T-helper 22 cell (primary cell): ENCODE measurements at places on chromosomes 3 and 15.

DNA sequence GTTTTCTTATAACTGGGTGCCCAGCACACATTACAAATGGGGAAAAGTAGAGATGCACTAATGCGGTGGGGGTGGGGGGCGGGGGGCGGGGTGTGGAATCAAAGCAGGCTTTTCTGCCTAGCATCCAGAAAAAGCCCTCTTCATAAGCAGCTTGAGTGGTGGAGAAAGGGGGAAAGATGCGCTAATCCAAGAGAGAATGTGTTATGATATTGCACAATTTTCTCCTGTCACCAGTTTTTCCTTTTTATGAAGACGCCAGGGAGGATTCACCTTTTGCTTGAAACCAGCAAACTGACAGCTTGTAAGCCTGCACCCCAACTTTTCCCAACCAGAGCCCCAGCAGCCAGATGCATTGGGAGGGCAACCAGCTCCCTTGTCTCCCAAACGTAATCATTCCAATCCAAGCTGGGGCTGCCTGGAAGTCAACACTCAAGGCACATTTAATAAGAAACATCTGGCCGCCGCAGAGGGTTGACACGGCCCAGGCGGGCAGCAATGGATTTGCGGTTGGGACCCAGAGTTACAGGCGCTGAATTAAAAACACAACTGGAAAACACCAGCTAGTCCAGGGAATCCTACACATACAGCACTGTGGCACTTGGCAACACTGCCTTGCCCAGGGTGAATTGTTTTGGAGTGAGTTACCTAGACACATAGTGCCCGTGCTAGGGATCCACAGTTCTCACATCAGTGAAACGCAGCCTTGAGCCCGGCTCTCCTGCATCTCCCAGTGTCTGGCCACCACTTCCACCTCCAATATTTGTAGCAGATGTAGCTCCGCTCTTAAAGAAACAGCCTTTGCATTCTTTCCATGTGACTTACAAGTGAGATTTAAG lies 218.5 kb upstream of the PRICKLE2 start:
- no peak for DNase-seq

DNA sequence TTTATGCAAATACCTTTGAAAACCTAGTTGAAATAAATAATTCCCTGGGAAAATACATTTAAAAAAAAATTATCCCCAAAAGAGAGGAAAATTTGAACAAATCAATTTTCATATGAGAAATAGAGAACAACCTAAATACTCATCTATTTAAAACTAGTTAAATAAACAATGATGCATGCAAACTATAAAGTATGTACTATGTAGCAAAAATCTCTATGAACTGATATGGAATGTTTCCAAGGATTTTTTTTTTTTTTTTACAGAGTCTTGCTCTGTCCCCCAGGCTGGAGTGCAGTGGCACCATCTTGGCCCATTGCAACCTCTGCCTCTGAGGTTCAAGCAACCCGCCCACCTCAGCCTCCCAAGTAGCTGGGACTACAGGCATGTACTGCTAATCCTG lies 27.2 kb upstream of the B3GALNT1 start:
- no peak for DNase-seq

GRCh38 chr3:13042127-13042701 lies 31.0 kb downstream of the IQSEC1 start:
- no peak for DNase-seq

- no peak for DNase-seq
Measured at GRCh38 chr15:36793205-36793873, 213.9 kb downstream of the CDIN1 start.

- no peak for DNase-seq
Measured at GRCh38 chr3:154428286-154429206, 1.4 kb downstream of the GPR149 start.

DNA sequence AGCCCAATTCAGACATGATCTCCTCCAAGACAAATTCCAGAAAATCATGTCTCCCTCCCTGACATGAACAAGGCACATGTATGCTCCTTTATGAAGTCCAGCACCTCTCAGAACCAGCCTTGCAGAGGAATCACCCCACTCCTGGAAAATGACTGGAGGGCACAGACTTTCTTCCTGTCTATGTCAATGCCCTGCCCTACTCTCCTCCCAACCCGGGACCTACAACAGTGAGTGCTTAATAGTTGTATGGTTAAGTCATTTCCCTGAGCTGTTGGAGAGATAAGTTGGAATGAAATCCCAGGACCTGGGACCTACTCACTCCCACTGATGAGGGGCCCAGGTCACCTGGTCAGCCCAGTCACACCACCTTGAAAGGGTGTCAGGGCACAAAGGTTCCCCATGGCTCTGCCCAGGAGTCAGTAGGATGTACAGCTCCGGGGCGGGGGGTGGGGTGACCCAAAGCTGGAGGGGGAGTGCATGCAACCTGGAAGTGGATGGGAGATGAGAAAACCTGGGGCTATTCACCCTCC lies 80.1 kb upstream of the HERC1 start:
- no peak for DNase-seq

GRCh38 chr3:71578054-71578751 lies 5.3 kb downstream of the FOXP1 start:
- DNase-seq = no peak

- DNase-seq = no peak
Measured at GRCh38 chr3:157294953-157295352, 135.0 kb upstream of the CCNL1 start.

DNA sequence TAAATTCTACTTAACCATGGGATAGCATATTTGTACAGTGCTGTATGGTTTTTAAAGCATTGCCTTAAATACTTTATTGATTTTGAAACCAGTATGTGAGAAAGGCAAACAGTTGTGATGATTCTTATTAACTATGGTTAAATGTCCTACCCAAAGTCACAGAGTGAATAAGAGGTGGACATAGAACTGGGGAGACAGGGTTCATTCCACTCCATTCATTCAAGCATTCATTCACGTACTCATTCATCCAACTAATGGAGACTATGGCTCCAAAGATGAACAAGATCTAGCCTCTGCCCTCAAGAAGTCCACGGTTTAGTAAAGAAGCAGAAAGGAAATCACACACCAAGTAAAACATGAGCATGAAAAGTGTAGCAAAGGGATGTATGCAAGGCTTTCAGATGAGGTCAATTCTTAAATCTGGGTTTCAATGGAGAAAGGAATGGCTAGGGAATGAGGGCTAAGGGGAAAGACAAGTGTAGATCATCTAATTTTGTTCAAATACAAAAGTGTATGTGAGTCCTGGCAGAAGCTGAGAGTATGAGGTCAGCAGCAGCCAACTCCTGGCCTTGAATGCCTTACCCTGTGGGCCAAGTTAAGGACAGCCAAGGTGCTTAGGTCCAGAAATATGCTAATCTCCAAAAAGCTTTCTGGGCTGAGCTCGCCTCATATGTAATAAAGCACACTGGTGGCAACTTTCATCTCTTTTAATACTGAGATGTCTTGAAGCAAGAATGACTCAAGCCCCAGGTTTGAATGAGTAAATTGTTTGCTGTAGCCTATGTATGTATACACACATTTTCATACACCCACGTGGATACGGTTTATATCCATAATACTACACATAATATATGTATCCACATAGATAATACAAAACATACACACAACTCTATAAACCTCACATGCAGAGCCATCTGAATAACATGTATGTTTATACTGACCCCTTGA lies 4.3 kb downstream of the TNIK start:
- DNase-seq = no peak

DNA sequence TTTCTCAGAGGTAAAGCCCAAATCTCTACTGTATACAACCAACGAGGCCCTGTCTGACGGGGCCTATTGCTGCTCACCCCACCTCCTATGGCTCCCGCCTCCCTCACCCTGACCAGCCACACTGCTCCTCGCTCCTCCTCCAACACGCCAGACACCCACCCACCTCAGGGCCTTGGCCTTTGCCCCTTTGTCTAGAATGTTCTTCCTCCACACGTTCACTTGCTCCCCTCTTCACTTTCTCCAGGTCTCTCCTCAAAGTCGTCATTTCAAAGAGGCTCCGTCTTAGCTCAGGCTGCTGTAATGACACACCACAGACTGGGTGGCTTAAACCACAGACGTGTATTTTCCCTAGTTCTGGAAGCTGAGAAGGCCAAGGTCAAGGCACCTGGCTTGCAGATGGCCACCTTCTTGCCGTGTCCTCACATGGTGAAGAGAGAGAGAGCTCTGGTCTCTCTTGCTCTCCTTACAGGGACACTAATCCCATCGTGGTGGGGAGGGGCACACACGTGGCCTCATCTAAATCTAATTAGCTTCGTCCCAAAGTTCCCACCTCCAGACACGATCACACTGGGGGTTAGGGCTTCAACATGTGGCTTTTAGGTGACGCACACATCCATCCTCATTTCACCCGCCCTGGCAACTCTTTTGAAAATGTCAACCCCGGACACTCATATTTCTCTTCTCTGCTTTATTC lies 98.2 kb downstream of the TLE3 start:
- no peak for DNase-seq

GRCh38 chr3:47871389-47871788 lies 68.5 kb downstream of the DHX30 start:
- no peak for DNase-seq

DNA sequence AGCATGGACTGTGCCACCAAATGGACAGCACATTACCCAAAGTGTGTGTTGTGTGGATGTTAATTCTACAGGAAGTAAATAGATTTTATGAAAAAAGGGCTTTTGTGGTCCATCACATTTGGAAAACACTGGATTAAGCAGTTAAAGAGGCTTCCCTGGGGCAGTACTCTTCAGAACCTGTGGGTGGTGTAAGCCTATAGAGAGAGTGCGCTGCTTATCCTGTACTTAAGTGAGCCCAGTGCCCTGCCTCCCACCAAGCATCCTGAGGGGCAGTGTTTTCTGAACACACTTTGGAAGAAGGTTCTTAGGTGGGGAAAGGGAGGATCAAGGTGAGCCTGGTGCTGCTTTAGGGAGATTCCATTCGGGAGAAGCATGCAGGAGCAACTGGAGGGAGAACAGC lies 10.9 kb downstream of the TTLL3 start:
- DNase-seq = no peak

- no peak for DNase-seq
Measured at GRCh38 chr3:153901991-153902390, 219.2 kb upstream of the ARHGEF26 start.

DNA sequence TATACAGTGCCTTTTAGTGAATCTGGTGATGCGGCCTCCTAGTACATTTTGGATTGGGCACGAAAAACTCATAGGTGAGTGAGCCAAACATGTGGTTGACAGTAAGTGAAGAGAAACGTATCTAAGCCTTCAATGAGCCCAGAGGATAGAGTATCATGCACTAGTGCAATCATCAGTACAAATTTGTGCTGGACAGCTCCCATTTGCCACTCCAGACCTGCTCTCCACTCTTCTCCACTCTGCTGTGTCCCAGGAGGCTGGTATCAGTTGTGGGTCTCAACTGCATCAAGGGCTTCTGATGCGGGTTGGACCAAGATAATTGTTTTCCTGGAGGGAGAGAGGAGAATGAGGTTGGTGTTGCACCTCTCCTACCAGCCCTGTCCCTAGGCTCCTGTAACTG lies 9.1 kb upstream of the RASGRF1 start:
- DNase-seq = no peak

- no peak for DNase-seq
Measured at GRCh38 chr3:56985878-56986277, 74.6 kb upstream of the SPATA12 start.

GRCh38 chr3:150331978-150332568 lies 76.0 kb upstream of the TSC22D2 start:
- no peak for DNase-seq

DNA sequence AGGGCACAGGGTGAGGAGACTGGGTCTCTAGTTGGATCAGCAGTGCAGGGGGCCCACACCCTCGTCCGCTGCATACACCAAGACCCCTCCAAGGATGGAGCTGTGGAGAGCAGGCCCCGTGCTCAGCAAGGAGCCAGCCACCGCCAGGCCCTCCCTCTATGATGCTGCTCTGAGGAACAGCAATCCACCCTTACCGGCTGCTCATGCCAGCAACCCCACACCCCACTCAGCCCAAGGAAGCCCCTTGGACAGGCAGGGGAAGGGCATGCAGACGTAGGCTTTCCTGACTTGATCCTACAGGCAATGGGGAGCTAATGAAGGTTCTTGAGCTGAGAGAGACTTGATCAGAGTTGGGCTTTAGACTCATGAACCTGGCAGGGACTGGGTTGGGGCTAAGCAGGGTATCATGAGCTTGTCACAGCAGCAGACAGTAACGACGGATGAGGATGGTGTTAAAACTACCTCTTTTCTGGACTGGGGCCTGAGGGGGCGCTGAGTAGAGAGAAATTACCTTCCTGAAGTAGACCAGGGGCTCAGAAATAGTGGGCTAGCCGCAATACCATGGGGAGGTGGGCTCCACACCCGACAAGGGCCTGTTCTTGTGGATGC lies 50.5 kb upstream of the FGD5 start:
- DNase-seq = no peak

DNA sequence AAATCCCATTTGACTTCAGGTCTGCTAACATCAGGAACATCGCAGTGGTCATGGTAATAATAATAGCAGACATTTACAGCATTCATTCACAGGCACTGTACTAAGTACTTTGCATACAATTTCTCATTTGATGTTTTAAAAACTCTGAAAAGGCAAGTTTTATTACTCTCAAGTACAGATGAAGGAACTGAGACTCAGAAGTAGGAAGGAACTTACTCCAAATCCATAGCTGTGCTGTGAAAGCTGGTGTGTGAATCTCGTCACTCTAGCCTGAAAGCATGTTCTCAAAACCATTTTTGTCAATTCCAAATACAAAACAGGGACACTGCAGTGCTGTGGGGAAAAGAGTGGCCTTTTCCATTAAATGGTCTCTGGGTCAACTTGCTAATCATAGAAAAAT lies 179.9 kb downstream of the FAM43A start:
- no peak for DNase-seq

GRCh38 chr15:42576040-42576594 lies 711 bp downstream of the STARD9 start:
- no peak for DNase-seq

GRCh38 chr3:128278761-128279600 lies 125.7 kb downstream of the EEFSEC start:
- no peak for DNase-seq

DNA sequence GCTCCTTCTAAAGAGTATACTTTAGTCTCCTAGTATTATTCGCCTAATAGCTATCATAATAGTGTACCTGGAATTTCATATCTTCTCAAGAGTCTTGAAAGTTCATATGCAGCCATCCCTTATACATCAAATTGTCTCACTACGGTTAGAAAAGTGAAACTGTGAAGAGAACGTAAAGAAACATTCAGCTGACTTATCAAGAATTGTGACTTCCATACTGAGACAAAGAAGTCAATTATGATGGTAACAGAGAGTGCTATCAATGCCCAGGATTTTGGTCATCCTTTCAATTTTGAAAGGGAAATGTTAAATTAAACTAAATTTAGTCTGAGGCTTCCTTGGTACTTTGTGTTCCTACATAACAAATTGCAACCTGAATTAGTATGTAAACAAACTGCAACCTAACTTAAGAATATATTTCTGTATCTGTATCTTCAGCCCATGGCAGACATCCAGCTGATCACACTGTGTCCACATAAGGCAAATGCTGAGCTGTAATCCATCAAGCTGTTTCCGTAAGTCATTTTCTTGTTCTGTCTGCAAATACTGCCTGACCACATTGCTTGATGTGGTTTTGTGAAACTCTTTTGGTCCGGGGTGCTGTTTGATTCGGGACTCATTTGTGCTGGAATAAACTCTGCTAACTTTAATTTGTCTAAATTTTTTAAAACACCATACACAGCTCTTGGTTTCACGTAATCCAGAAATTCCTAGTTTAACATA lies 469.6 kb downstream of the SI start:
- DNase-seq = no peak
